ENCODE measurements at places on chromosomes 16 and 17. TPM values are rescaled to one million over a fixed set of nuclear protein-coding genes. Genes with fewer than 3 reads are reported as not detected.
A peak's percentile ranks its signal among the peaks of the same experiment; 100 is the strongest.

TMEM235 gene
- not detected for total RNA-seq

SPATA32 gene
- total RNA-seq: not detected

GAS2L2 gene
- total RNA-seq: 3.1 TPM

DNA sequence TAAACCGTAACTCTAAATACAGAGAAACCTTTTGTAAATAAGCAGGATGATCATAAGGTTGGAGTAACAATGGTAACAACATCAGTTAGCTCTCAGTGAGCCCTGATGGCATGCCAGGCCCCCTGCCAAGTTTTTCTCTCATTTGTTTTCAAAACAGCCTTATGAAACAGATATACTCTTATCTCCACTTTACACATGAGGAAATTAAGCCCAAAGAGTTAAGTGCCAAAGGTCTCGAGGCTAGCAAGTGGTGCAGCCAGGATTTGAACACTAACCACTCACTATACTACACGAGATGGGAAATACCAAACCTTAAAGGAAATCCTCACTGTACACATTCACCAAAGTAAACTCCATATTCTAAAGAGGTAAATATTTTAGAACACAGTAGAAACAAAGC is 15.0 kb downstream of the USP31 start:
- no peak overlapping the region for H3K27ac ChIP-seq
- H3K4me1 ChIP-seq: peaks cover 20% of the 10 kb centered on the region
- no peaks in the 10 kb centered on the region for H3K36me3 ChIP-seq
- H3K4me3 ChIP-seq: no peak overlapping the region

GRCh38 chr16:27441998-27442397 is 40.0 kb downstream of the IL21R start:
- peaks cover 14% of the 10 kb centered on the region for H3K36me3 ChIP-seq
- no peak for DNase-seq
- no peaks in the 10 kb centered on the region for H3K4me1 ChIP-seq
- H3K4me3 ChIP-seq: no peak overlapping the region
- no peak overlapping the region for H3K27ac ChIP-seq
- H3K27me3 ChIP-seq: no peaks in the 10 kb centered on the region

- H3K27me3 ChIP-seq: peaks cover 4% of the 10 kb centered on the region
- H3K36me3 ChIP-seq: no peaks in the 10 kb centered on the region
- H3K4me1 ChIP-seq: no peaks in the 10 kb centered on the region
- no peak overlapping the region for H3K4me3 ChIP-seq
- no peak for DNase-seq
- H3K27ac ChIP-seq: no peak overlapping the region
Measured at GRCh38 chr17:5870231-5870953, 199.8 kb upstream of the WSCD1 start.

DNA sequence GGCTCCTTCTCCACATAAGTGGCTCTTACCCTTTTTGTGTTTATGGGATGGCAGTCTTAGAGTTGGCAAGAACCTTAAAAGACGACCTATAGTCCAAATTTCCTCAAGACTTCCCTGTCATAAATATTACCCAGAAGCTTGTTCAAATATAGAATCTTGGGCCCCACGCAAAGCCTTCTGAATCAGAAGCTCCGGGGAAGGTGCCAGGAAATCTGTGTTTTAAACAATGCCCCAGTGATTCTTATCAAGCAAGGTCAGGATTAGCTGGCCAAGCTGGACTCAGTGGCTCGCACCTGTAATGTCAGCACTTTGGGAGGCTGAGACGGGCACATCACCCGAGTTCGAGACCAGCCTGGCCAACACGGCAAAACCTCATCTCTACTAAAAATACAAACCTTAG is 85.7 kb downstream of the TIMM22 start:
- H3K4me1 ChIP-seq: peaks cover 51% of the 10 kb centered on the region
- DNase-seq: no peak
- H3K27ac ChIP-seq: peak overlapping the region; percentile 36
- peaks cover 69% of the 10 kb centered on the region for H3K36me3 ChIP-seq

GRCh38 chr16:89920723-89921122 is 2.1 kb downstream of the MC1R start:
- DNase-seq: no peak
- H3K27me3 ChIP-seq: peaks cover 48% of the 10 kb centered on the region
- H3K4me1 ChIP-seq: peaks cover 63% of the 10 kb centered on the region
- no peak overlapping the region for H3K4me3 ChIP-seq

DNA sequence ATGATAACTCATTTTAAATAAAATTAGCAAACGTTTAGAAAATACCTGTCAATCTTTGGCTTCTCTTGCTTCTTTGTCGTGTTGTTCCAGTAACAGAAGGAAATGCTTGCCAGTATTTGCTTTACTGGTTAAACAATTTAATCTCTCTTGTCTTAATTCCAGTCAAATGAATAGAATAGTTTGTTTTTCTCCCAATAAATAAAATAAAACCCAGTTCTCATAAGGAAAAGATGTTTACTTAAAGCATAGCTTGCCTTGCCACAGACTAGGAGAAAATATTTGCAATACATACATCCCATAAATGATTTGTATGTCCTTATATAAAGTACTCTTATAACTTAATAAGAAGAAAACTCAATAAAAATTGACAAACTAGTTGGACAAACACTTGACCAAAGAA is 43.9 kb upstream of the TEKT3 start:
- H3K27ac ChIP-seq: no peak overlapping the region
- no peak for DNase-seq
- no peaks in the 10 kb centered on the region for H3K27me3 ChIP-seq
- H3K4me1 ChIP-seq: peaks cover 17% of the 10 kb centered on the region
- no peak overlapping the region for H3K4me3 ChIP-seq

DNA sequence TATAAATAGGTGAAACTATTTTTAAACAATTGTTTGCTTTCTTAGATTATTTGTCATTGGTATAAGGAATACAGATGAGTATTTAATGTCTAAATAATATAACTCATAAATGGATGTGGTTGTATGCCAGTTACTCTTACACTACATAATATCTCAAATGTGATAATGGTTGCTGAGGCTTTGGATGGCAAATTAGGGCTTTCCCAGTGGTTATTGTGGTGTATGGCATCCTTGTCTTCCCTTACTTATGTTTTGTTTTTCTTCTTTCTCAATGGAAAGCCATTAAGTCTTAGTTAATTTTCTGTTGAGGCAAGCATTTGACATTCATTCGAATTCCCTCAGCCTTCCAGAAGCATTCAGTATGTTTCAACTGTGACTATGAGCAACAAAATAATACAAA is 10.5 kb downstream of the OMG start:
- no peak overlapping the region for H3K4me3 ChIP-seq
- no peaks in the 10 kb centered on the region for H3K4me1 ChIP-seq
- no peaks in the 10 kb centered on the region for H3K36me3 ChIP-seq

DNA sequence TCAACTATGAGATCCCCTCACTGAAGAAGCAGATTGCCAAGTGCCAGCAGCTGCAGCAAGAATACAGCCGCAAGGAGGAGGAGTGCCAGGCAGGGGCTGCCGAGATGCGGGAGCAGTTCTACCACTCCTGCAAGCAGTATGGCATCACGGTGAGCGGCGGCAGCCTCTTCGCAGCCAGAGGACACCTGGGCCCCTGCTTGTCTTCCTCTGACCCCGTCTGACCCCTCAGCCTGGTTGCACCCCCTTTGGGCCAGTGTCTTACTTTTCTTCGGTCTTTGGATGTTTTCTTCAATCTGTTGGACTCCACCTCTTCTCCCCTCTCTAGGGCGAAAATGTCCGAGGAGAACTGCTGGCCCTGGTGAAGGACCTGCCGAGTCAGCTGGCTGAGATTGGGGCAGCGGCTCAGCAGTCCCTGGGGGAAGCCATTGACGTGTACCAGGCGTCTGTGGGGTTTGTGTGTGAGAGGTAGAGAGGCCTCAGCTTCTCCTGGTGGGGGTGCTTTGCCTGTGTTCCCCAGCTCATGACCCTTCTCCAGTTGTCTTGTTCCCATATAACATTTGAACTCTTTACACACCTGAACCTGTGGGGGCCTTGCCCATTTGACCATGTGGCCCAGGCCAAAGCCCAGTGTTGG is 4.4 kb downstream of the CDK5RAP3 start:
- H3K27ac ChIP-seq: no peak overlapping the region
- H3K36me3 ChIP-seq: peaks cover 71% of the 10 kb centered on the region
- DNase-seq: no peak
- no peak overlapping the region for H3K4me3 ChIP-seq

- H3K27me3 ChIP-seq: no peaks in the 10 kb centered on the region
- H3K36me3 ChIP-seq: no peaks in the 10 kb centered on the region
- DNase-seq: no peak
- H3K4me3 ChIP-seq: no peak overlapping the region
- no peak overlapping the region for H3K27ac ChIP-seq
Measured at GRCh38 chr17:58968426-58969061, 138.1 kb downstream of the TRIM37 start.

GRCh38 chr17:4514206-4514605 is 15.5 kb downstream of the SPNS2 start:
- DNase-seq: peak; percentile 75
- peak overlapping the region; percentile 70 for H3K27ac ChIP-seq
- H3K4me3 ChIP-seq: no peak overlapping the region
- no peaks in the 10 kb centered on the region for H3K27me3 ChIP-seq
- peaks cover 84% of the 10 kb centered on the region for H3K4me1 ChIP-seq
